ENCODE measurements at places on chromosomes 1 and 21.

- no peak for DNase-seq
Observed at GRCh38 chr1:156559797-156560385, 12.5 kb downstream of the IQGAP3 start.

DNA sequence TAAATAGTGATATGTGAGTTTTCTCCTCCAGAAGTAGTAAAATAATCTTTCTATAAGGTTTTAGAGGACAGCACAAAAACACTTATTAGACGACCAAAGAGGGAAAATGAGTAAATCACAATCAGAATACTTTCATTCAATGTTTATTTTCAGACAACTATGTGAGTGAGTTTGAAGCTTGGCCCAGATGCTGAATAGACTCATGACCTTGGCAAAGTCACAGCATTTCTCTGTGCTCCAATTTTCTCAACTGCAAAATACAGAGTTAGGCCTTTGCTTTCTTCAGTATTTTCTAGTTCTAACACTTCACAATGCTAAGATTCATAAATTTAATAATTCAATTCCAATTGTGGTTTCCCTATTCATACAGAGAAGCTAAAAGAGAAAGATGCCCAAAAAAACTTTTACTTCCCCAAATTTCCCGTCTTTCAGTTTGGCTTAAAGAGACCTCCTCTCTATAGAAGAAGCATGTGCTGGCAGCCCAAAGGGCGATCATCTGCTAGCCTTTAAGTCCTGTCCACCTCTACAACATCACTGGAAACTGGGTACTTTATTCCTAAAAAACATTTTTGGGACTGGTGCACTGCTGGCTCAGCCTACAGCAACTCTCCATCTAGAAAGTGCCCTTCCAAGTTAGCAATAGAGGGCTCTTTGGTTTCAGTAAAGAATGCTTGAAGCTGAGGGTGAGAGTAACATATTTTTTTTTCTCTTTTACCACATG, 116.8 kb upstream of the GORAB start:
- no peak for DNase-seq

DNA sequence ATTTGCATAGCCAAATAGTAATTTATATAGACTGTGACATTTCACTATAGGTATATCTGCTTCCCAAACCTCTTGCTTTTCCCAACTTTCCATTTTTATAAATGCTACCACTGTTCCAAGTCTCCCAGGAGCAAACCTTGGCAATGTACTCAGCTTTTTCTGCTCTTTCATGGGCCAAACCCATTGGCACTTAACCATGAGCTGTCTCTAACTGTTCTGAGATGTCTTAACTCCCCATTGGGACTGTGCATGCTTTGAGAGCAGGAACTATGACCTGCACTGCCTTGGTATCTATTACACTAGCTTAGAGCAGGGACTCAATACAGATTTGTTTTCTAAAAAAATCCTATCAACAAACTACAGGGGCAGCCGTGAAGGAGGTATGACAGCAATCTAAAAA, 22.5 kb upstream of the KHDRBS1 start:
- no peak for DNase-seq

- no peak for DNase-seq
Observed at GRCh38 chr1:96292141-96292540, 429.4 kb upstream of the PTBP2 start.

- no peak for DNase-seq
Observed at GRCh38 chr1:197042676-197043341, 24.3 kb downstream of the F13B start.

DNA sequence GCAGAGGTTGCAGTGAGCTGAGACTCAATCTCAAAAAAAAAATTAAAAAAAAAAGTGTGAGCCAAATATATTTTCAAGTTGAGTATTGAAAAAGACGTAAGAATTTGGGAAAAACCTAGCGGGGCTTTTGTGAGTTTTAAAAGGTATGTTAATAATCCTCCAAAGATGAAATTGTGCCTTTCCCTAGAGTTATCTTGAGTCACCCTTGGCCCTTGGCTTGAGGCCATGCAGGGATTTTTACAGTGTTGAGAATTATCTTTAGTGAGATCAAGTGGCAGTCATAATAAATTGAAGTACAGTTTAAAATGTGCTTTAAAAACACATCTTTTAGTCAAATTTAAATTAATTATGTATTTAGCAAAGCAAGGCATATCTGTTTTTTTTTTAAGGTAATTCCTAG, 32.7 kb downstream of the PPP2R5A start:
- DNase-seq: no peak

DNA sequence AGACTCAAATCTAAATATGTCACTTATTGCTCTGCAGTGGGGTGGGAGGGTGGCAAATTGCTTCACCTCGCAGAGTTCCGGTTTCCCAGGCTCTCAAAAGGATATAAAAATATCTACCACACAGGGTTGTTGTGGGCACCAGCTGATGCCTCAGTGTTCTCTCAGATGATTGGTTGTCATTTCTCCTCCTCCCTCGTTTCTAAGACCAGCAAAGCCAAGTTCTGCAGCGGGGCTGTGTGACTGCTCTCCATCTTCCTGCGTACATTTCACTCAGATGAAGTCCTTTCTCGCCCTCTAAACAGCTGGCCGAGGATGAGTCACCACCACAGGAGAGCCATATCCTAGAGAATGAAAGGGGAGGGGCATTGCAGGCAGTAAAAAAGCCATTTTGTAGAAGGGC, 35.0 kb upstream of the VWA5B1 start:
- DNase-seq: no peak

GRCh38 chr1:234889643-234890042, 239.0 kb downstream of the TOMM20 start:
- no peak for DNase-seq

DNA sequence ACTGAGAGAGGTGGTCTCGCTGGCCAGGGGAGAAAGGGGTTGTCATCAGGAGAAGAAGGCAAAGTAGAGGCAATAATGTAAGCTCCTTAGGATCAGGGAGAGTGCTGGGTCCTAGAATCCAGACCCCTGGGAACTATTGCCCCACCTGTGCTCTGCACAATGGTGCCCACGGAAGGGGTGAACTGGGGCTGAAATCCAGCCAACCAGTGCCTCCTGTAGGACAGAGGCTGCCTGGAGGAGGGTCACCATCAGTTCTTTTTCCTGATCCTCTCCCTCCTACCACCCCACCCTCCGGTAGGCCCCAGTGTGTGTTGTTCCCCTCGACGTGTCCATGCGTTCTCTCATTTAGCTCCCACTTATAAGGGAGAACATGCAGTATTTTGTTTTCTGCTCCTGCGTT, 52.9 kb upstream of the ATP2B4 start:
- DNase-seq: no peak

GRCh38 chr1:47208374-47208850, 18.6 kb upstream of the PDZK1IP1 start:
- DNase-seq: no peak

DNA sequence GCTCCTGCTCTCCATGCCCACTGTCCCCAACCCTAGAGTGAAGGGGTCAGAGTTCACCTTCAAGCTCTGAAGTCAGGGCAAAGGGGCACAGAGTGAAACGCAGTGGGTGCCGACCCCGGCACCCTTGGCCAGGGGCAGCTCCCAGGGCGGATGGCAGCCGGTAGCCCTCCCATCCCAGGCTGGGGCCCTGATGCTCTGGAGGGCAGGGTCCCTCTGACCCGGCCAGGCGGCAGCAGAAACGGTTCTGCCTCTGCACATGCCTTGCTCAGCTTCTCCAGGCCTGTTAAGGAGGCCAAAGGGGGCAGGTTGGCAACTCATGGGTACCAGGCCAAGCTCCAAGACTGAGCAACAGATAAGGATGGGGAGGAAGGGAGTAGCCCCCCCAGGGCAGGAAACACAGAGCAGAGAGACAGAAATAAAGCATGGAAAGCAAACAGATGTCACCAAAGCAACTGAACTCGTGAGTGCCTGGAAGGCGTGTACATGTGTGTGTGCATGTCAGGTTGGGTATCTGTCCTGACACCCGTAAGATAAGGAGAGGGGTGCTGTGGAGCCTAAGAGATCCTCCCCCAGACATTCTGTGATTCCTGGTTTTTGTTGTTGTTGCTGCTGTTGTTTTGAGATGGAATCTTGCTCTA, 112.3 kb upstream of the IFFO2 start:
- no peak for DNase-seq

DNA sequence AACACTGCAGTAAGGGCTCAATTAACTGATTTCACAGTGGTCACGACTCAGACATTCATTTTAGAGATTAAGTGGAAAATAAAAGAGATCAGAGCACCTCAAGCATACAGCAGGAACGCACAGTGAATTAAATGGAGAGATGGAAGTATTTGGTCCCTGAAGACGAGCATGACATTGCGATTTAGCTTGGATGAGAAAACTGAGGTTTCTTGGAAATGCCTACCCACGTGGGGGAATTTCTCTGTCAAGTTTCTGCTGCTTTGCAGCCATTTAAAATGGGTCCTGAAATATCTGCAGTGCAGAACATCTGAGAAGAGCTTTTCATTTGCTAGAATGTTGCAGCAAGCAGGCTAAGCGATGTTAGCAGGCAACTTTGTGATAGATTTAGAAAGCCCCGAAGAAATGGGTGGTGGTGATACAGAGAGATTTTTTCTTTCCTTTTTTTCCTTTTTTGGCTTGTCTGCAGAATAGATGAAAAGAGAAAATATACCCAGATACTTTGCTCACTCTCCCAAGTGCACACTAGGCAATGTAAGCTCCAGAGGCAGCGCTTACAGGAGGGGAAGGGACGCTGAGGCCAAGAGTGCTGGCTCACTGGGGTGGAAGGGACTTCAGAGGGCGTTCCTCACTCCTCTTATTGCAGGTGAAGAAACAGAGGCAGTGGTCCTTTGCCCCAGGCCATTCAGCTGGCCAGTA, 258.0 kb downstream of the KCNJ6 start:
- no peak for DNase-seq

GRCh38 chr1:184075055-184076029, 23.8 kb downstream of the TSEN15 start:
- peak; percentile 42 for DNase-seq

GRCh38 chr1:201552941-201553351, 14.0 kb downstream of the NAV1 start:
- no peak for DNase-seq

DNA sequence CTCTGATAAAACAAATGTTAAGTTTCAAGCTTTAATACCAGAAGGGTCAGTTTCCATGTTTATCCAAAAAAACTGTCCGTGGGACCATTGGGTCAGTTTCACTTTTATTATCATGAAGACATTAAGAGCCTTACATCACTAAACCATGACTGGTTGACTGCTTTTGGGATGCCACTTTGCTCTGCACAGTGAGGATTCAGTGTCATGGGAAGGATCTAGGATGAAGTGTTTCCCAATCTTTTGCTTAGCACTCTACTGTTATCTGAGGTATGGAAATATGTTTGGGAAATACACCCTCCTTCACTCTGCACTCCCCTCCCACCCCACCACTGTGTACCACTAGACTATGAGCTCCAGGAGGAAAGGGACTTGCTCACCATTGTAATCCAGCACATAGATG, 16.3 kb downstream of the RPS6KC1 start:
- DNase-seq: no peak

- no peak for DNase-seq
Observed at GRCh38 chr1:204572923-204573922, 57.0 kb downstream of the MDM4 start.

GRCh38 chr1:205812271-205812877, 624 bp downstream of the SLC41A1 start:
- no peak for DNase-seq

DNA sequence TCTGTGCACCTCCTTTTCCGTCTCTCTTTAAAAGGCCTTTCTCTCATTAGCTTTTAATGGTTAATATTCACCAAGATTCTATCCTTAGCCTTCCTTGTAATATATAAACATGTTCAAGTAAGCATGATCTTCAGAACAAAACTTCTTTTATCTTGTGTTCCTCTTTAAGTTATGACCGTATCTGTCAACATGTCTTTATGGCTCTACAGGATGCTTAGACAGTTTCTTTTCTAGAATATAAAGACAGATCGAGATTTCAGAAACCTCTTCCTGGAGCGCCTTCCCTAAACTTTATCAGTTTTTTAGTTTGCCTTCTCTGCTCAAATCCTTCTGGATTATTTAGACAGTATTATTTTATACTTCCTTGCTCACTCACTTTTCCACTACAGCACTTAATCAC, 7.2 kb downstream of the RO60 start:
- no peak for DNase-seq

- DNase-seq: no peak
Observed at GRCh38 chr1:87583459-87583858, 254.8 kb downstream of the LMO4 start.

- DNase-seq: no peak
Observed at GRCh38 chr1:168180148-168180524, 1.4 kb downstream of the TIPRL start.

DNA sequence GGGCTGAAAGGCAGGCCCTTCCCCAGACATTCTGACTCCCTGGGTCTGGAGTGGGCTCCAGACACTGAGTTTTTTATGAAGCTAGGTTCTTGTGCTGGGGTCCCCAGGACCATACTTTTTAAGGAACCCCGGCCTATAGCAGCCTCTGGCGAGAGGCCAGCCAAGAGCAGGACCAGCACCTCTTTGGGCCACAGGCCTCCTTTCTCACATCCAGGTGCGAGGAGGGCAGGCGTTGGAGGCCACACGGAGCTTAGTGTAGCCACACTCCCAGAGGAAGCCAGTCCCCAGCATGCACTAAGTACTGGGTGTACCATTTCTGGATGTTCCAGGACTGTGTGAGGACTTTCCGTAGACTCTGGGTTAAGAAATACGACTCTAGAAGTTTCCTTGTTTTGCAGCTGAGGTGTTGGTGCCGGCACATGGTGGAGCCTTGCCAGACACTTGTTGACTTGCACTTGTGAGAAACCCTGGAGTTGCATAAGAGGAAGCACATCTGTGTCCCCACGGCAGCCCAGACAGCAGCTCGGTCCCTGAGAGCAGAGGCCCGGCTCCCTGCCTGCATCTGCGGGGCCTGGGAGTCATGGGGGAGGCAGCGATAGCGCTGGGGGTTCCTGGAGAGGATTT, 122.2 kb upstream of the VAMP3 start:
- no peak for DNase-seq

GRCh38 chr21:26011292-26011940, 159.2 kb downstream of the APP start:
- no peak for DNase-seq

DNA sequence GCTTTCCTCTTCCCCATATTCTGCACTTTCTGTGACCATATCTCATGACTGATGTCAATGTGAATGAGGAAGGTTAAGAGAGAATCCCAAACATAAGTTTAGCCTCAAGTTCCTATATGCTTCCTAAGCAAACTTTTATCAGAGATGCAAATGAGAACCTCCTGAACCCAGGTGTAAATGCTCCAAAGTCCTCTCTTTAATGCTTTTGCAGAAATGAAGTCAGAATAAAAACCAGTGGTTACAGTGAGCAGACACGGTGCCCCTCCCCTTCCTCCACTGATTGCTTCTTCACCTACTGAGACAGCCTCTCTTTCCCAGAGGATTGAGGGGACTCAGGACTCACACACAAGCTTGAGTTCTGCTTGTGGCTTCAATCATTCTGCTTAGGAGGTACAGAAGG, 11.6 kb upstream of the PIGC start:
- no peak for DNase-seq
